ENCODE measurements at places on chromosomes 16 and 17.

GRCh38 chr17:1737531-1738291, 5.0 kb upstream of the SERPINF2 start:
- no peak for DNase-seq

GRCh38 chr17:59381716-59382570, 50.5 kb downstream of the YPEL2 start:
- no peak for DNase-seq

DNA sequence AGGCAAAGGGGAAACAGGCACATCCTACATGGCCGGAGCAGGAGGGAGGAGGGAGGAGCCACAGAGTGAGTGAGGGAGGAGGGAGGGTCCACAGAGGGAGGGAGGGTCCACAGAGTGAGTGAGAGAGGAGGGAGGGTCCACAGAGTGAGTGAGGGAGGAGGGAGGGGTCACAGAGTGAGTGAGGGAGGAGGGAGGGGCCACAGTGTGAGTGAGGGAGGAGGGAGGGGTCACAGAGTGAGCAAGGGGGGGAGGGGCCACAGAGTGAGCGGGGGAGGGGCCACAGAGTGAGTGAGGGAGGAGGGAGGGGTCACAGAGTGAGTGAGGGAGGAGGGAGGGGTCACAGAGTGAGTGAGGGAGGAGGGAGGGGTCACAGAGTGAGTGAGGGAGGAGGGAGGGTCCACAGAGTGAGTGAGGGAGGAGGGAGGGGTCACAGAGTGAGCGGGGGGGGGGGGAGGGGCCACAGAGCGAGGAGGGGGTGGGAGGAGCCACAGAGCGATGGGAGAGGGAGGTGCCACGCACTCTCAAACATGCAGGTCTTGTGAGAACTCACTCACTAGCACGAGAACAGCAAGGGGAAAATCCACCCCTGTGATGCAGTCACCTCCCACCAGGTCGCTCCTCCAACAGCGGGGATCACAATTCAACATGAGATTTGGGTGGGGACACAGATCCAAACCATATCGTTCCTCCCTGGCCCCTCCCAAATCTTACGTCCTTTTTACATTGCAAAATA, 24.3 kb upstream of the CDH15 start:
- no peak for DNase-seq

GRCh38 chr17:38750044-38750311, 1.8 kb upstream of the PCGF2 start:
- DNase-seq: no peak

DNA sequence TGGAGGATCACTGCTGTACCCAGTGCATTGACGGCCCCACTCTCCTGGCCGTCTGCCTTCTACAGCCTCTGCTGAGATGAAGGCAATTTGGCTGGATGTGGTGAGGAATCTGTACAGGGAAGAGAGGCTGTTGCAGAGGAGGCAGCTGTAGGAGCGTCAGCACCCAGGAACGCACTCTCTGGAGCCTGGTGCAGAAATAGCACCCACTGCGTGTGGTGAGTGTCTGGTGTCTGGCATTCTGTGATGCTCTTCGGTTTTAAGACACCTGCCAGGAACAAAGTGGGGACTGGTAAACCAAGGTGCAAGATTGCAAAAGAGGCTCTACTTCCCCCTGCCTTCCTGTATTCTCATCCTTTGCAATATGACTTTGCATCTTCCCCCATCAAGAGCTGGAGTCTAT, 187.5 kb upstream of the SDK2 start:
- no peak for DNase-seq

- peak; percentile 14 for DNase-seq
These were observed 3.3 kb upstream of the FBXL20 start for GRCh38 chr17:39404542-39405378.

DNA sequence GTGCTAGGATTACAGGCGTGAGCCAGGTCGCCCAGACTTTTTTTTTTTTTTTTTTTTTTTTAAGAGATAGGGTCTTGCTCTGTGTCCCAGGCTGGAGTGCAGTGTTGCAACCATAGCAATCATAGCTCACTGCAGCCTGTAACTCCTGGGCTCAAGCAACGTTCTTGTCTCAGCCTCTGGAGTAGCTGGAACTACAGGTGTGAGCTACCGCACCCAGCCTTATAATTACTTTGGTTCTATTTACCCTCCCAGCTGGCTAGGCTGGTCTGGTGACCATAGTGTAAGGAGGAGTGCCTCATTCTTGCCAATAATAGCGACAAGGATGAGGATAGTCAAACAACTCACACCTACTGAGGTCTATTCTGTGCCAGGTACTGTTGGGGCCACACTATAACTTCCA, 39.6 kb upstream of the USP7 start:
- DNase-seq: no peak

DNA sequence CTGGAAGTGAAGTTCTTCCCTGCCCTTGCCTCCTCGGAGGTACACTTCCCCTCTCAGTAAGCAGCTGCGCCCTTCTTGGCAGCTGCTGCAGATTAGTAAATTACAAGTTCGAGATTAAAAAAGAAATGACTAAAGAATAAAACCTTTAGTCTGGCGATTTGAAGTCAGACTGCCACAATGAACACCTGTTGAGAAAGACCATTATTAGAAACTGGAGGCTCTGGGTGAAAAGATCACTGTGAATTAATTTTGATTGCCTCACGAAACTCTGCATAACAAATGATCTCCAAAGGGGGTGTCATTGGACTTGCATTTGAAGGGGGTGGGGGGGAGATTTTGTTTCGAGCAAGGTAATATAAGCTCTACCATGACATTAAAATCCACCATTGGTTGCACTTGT, 39.3 kb downstream of the SALL1 start:
- no peak for DNase-seq

DNA sequence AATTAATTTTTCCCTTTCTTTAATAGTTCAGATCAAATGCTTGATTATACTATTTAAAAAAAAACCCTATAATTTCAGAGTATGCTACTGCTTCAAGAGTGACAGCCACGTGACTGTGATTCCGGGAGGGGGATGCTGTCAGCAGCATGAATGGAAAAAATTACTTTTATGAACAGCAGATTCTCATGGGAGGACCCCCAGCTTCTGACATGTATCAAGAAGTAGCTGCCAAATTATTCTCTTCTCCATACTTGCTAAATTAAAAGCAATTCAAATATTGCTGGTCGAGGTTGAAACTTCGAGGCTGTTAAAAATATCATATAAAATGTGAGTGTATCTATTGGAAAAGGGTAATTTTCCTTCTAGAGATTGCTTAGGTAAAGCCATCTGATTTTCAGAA, 95.0 kb downstream of the HS3ST4 start:
- no peak for DNase-seq

GRCh38 chr17:48515925-48516900, 14.6 kb downstream of the HOXB1 start:
- no peak for DNase-seq

DNA sequence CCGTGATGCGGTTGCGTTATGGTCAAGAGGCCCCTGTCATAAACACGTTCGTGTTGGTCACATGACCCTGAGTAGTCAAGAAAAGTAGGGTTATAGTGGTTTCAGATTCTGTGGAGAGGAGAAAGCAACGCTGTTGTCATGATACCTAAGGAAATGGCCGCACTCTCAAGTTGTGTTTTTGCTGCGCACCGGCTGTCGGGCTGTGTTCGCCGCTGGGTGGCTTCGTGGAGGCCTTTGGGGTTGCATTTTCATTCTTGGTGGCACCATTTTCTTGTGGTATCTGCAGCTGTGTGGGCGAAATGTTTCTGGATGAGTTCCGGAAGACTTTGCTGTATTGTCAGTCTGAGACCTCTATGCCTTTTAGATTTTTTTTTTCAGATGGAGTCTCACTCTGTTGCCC, 35.0 kb downstream of the DEF8 start:
- DNase-seq: no peak

- peak; percentile 1 for DNase-seq
These were observed 69.2 kb upstream of the DOC2B start for GRCh38 chr17:250487-251300.

DNA sequence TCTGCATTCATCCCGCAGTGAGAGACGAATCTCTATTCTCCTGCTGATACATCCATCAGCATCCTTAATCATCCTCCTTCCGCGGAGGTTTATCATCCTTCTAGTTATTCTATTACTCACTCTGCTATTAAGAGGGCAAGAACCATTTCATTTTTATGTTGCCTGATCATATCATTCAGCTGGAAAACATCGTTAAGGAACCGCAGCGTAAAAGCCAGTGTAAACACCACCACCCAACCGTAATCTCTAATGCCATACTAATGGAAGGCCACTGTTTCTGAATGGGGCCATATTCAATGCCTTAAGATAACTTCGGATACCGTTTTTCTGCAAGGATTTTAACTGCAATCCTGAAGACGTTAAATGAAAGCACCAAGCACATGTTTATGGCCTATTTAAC, 36.7 kb upstream of the ERCC4 start:
- no peak for DNase-seq

GRCh38 chr17:39080421-39081078, 70.9 kb downstream of the PLXDC1 start:
- DNase-seq: no peak

DNA sequence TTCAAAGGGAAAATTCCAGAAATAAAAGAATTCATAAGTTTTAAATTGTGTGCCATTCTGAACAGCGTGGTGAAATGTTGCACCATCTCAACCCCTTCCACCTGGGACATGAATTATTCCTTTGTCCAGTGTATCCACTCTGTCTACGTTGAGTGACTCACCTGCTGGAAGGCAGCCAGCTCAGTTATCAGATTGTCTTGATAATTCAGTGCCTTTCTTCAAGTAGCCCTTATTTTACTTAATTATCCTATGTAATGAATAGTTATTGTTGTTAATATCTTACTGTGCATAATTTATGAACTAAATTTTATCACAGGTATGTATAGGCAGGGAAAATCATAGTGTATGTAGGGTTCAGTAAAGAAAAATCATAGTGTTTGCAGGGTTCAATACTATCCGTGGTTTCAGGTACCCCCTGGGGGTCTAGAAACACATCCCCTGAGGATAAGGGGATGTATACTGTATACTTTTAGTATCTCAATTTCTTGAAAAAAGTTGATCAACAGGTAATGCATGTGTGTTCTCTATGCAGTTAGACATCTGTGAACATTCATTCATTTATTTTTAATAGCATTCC, 7.7 kb upstream of the PCTP start:
- no peak for DNase-seq

DNA sequence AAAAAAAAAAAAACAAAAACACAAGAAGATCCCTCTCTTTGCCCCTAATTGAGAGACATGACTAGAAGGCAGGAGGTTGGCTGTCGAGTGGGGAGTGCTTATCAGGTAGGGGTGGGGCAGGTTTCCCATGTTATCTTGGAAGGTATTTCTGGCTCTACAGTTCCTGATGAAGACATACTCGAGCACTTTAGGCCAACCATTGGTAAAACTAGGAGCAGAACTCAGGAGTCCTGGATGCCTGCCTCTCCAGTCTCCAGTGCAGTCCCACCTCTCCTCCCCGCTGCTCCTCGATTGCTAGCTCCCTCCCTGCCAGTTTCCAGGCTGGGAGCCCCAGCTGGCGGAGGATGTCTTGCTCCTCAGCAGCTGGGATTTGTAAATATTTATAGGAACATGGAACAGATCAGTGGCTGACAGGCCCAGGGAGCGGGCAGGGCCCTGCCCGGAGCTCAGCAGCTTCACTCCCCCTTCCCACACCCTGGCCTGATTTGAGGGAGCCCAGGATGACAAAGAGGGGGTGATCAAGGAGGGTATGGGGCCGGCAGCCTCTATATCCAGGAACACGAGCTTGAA, 11.4 kb upstream of the C1QL1 start:
- no peak for DNase-seq

- DNase-seq: no peak
These were observed 11.7 kb upstream of the COTL1 start for GRCh38 chr16:84629580-84629979.

DNA sequence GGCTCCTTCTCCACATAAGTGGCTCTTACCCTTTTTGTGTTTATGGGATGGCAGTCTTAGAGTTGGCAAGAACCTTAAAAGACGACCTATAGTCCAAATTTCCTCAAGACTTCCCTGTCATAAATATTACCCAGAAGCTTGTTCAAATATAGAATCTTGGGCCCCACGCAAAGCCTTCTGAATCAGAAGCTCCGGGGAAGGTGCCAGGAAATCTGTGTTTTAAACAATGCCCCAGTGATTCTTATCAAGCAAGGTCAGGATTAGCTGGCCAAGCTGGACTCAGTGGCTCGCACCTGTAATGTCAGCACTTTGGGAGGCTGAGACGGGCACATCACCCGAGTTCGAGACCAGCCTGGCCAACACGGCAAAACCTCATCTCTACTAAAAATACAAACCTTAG, 85.7 kb downstream of the TIMM22 start:
- no peak for DNase-seq

DNA sequence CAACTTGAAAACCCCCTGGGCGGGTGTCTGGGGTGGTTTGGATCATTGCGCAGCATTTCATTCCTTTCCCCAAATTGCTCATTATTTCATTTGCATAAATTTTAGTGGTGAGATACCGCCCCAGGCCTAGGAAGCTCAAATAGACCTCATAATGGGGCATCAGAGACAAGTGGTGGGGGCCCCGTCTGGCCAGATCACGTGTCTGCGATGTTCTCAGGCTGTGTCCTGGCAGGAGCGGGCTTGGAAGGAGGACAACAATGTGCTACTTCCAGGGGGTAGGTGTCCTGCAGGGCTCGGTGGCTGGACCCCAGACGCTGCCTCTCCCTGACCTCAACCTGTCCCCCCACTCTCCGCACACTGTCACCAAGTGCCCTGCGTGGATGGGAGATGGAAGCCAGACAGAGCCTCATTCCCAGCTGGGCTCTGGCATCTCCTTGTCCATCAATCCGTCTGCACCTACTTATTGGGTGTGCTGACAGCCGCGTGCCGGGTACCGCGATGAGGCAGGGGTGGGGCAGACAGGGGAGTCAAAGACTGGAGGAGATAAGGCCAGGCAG, 116.9 kb downstream of the NTN1 start:
- DNase-seq: no peak

DNA sequence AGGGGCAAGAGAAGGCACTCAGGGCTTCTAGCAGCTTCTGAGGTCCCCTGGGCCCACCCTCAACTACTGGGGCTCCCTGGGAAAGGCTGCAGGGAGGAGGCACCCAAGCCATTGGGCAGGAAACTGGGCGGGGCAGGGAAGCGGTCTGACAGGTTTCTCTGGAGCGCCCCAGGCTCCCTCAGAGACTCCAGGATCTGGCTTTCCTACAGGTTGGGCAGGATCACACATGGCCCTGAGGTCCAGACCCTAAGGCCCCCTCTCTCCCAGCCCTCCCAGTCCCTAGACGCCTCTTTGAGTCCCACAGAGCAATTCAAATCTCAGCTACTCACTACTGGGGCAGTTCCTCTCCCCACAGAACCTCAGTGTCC, 14.3 kb downstream of the JUP start:
- no peak for DNase-seq

DNA sequence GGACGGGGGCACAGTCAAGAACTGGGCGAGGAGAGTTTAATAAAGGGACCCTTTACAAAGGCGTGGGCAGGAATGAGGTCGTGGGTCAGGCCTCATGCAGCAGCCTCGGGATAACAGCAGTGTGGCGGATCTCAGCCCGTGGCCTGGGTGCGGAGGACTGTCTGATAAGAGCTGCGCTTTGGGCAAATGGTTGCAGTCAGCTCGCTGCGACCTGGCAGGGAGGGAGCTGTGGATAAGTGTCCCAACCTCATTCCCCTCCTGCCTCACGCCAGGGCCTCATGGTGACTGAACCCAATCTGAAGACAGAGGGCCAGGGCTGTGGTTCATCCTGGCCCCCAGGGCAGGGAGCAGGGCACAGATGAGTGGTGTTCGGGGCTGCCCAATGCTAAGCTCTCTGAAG, 13.6 kb downstream of the SMTNL2 start:
- DNase-seq: no peak

Data from activated CD4-positive, alpha-beta T cell treated with anti-CD3 and anti-CD28 coated beads, Interleukin-2, amount 10 ng/mL, durations not matched to agents 7 days and 5 days (primary cell).